Activated CD4-positive, alpha-beta T cell treated with anti-CD3 and anti-CD28 coated beads, Interleukin-10, Interleukin-2, amounts not matched to agents 100 ng/mL and 50 ng/mL, durations not matched to agents 16 hours and 8 hours (primary cell): ENCODE measurements at places on chromosomes 6 and 20.

DNA sequence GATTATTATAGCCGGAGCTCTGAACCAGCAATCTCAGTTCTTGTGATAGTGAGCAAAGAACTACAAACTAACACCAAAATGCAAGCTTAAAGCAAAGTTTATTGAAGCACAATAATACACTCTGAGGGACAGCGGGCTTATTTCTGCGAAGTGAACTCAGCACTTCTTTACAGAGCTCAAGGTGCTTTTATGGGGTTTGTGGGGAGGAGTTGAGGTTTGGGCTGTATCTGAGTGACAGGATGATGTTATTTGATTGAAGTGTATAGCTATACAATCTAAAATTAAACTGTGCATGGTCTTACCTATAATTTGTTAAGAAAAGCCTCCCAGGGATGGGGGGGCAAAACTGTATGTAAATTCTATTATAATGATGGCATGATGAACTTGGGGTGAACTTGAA is 1.0 kb upstream of the HFE start:
- no peak for DNase-seq

- DNase-seq: no peak
Measured at GRCh38 chr6:9628819-9629218, 786.1 kb downstream of the TFAP2A start.

GRCh38 chr6:38220069-38220723 is 400.7 kb downstream of the ZFAND3 start:
- DNase-seq: no peak

GRCh38 chr6:90369651-90370050 is 73.0 kb upstream of the BACH2 start:
- DNase-seq: no peak

- DNase-seq: no peak
Measured at GRCh38 chr6:158174514-158174913, 6.4 kb downstream of the GTF2H5 start.

DNA sequence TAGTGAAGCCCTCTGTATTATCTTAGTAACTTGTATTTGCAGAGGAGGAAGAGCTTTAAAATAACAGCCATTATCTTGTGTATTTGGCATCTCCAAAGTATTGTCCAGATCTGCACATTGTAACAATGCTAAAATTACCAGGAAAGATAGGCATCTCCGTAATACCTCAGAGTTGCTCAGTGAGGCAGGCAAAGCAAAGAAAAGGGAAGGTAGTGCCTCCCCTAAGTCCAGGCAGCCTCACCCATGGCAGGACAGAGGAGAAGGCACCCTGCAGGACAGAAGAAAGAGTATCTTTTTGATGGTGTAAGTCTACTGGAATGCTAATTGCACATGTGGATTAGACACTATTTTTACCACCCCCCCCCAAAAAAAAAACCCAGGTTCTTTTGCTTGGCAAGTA is 13.6 kb upstream of the SSTR4 start:
- no peak for DNase-seq

DNA sequence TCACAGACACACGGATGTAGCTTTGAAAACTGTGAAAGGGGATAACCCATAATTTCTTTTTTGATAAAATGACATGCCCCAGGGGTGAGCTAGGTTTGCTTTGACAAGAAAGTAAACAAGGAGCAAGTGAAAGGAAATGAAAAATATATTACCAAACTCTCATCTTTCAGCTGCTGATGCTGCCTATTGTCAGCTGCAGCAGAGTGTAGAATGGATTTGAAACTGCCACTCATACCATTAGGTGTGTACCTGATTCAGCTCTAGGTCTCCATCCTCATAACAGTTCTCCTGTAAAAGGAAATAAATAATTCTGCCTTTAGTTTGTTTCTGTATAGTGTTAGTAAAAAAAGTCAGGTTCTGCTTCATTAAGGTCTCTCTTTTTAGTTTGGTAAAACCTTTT is 415.1 kb upstream of the MARCKS start:
- DNase-seq: no peak

DNA sequence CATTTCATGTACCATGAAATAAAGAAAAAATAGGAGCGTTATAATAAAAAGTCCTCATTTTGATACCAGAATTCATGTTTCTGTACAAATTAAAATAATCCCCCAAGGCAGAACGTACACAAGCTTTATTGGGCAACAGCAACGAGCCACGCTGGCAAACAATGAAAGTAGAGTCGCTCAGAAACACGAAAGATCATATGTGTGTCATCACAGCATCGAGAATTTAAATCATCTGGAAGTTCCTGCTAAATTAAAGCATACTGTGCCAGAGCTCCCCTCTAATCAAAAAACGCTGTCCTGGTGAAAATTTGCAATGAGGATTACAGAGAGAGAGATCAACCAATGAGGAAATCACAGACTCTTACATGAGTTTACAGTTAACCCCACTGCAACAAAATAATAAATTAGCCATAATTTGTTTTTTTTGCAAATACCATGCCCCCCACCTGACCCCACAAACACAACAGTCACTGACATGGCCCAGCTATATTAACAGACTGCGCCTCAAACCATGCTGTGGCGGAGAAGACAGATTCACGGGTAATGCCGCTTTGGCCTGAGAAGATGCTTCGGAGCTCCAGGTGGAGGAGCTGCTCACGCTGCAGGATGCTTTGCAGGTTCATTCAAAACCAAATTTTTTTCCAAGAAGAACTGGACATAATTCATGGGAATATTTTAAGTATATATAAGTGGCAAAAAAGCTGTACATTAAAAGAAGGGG is 54.3 kb upstream of the NFATC2 start:
- no peak for DNase-seq

DNA sequence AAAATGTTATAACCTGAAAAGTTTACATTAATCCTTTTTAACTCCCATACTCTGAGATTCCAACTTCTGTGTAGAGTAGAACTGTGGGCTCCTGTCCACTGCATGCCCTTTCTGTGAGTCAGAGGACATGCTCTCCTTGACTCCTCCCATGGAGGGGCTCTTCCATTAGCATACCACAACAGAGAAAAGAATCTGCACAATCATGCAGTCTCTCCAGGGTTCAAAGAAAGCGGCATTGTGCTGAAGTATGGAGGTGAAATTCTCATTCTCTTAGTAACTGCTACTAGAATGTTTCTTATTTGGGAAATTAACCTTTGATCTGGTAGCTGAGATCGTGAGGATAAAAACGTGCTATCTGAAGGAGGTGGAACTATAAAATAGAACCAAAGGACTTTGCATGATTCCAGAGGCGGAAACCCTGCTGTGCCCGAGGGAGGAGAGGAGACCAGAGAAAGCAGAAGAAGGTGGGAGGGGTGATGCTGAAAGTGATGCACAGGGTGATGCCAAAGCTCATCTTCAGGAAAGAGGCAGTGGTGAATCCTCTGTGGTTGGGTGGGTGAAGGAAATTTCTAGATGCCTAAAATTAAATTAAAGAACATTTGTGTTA is 202.2 kb upstream of the PCSK2 start:
- DNase-seq: no peak

DNA sequence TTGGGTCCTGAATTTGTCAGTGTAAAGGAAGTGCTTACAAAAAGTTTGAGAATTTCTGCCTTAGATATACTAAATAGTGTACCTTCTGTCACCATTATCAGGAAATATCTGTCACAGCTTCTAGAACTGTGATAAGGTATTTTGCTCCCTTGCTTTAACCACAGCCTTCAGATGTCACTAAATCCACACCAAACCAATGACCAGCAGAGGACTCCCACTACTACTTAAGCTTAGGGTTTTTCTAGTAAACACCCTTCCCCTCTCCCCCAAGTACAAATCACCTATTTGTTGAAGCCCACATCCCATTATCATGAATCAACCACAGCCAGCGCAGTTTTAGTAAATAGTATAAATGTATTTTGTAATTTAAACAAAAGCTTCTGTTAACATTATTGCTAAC is 8.6 kb upstream of the JPH2 start:
- no peak for DNase-seq

- no peak for DNase-seq
Measured at GRCh38 chr6:135449246-135449645, 48.3 kb downstream of the AHI1 start.

GRCh38 chr6:14440215-14440910 is 322.8 kb downstream of the CD83 start:
- no peak for DNase-seq

DNA sequence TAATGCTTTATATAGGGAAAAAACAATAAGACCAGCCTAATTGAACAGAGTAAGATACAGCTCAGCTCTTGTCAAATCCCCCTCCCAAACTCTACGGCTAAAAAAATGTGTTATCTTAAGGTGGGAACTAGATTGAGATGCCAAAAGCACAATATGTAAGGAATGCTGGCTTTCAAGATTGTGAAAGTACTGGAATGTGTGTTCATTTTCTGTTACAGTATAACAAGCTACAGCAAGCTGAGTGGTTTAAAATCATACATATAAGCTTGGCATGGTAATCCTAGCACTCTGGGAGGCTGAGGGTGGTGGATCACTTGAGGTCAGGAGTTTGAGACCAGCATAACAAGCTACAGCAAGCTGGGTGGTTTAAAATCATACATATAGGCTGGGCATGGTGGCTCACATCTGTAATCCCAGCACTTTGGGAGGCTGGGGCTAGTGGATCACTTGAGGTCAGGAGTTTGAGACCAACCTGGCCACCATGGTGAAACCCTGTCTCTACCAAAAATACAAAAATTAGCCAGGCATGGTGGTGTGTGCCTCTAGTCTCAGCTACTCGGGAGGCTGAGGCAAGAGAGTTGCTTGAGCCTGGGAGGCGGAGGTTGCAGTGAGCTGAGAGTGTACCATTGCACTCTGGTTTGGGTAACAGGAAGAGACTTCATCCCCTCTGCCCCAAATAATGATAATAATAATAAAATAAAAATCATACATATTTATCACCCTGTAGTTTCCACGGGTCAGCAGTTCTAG is 297.7 kb downstream of the DOK5 start:
- DNase-seq: no peak

GRCh38 chr6:13304101-13304500 is 24.2 kb downstream of the TBC1D7 start:
- no peak for DNase-seq

GRCh38 chr6:157812425-157813171 is 10.4 kb upstream of the SNX9 start:
- DNase-seq: no peak

GRCh38 chr20:2261629-2262028 is 34.2 kb upstream of the TGM3 start:
- DNase-seq: no peak

GRCh38 chr6:141244366-141244765 is 888.4 kb upstream of the GJE1 start:
- DNase-seq: no peak

- DNase-seq: no peak
Measured at GRCh38 chr6:64224819-64225218, 589.2 kb downstream of the PHF3 start.

GRCh38 chr6:88134575-88134974 is 31.6 kb downstream of the CNR1 start:
- no peak for DNase-seq

DNA sequence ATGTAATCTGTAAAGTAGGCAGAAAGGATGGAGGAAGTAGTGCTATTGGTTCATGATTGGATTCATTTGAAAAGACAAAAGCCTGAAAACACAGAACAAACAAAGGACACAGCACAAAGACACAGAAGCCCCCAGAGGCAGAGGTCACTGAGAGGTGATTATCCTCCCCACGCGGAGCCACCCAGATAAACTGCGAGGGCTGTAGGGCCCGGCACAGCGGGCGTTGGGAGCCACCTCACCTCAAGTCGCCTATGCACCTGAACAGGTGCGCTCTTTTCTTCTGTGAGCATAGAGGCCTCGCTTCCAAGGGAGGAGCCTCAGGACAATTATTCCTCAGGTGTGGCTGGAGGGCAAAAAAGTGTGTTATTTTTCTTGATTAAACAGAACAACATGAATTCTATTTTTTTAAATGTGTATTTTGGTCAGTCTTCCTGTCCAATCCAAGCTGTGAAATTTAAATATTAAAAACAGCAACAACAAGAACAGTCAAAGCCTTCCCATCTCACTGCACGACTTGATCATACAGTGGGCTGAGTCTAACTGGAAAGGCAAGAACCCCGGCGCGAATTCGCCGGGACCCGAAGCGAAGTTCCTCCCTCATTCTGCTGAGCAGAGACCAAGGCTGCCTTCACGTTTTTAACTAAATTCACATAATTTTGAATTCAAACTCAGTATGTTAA is 205.3 kb downstream of the THBS2 start:
- no peak for DNase-seq

- no peak for DNase-seq
Measured at GRCh38 chr6:45806172-45806571, 209.5 kb downstream of the CLIC5 start.

DNA sequence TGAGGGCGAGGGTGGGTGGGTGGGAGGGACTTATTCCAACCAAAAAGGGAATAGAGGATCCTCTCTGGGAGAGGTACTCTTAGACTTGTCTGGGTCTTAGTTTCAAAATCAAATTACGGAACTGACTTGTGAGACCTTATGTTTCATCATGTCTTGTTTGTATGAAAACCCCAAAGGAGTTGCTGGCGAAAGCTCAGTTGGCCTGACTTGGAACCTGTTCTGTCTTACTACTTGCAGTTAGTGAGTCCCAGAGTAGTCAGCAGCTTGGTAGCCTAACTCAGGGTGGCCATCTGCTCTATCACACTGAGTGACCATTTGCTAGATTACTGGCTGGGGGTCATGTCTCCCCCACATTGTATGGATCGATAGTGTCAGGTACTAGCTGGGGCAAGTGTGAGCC is 114.9 kb upstream of the MOCS1 start:
- no peak for DNase-seq

DNA sequence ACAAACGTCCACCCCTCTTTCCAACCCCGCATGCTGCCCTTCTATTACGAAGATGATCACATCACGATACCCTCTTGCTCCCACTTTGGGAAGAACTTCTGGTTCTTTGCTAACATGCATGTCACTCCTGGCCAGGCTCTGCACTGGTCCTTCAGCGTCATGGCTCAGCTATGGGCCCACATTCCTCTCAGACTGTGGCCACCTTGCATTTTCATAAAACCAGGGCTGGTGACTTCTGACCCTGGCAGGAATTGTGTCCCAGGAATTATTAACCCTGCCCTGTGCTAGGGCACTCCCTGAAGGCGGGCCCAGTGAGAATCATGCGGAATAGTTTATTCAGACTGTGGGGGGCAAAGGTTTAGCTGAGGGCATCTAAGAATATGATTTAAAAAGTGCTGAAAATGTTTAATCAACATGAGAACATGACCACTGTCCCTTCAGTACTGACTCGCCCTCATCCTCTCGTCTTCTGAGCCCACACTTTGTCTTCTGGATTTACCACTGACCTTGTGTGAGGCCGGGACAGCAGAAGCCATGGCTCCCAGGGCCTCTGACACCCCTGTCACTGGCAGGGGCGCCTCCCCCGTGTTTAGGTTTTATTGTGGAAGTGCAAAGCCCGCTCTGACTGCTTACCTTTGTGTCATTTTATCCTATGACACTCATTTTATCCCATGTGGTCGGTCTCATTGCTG is 38.1 kb upstream of the THBS2 start:
- no peak for DNase-seq

GRCh38 chr6:39891976-39892375 is 42.3 kb downstream of the MOCS1 start:
- no peak for DNase-seq
